Activated naive CD8-positive, alpha-beta T cell treated with anti-CD3 and anti-CD28 coated beads for 36 hours (primary cell): ENCODE measurements at places on chromosomes 2 and 18. TPM values are rescaled to one million over a fixed set of nuclear protein-coding genes. Genes with fewer than 3 reads are reported as not detected.

The C2orf15 gene
- 1.3 TPM for total RNA-seq

The LYG2 gene
- not detected for total RNA-seq

DNA sequence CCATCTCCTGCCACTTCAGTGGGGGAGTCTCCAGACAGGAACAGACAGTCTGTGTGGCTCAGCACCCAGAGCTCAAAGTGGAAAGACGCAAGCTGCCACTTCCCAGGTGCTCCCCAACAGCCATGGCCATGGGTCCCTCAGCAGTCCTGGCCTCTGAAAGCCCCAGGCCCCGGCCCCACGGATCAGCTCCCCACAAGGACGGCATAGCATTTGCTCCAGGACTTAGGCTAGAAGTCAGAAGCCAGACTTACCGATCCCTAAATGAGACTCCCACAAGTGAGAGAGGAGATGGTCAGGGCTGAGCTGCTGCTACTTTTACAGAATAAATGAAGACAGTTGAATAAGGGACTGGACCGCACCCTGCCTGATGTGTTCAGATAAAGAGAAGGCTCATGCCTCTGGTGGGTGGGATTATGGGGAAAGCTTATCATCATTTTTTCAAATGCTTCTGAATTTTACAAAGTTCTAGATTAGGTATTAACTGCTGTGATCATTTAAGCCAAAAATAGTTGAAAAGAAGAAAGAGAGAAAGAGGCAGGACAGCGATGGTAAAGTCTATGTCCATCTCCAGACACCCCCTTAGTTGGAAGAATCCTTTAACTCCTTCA, 50.5 kb downstream of the ADD2 start:
- DNase-seq, result no peak

DNA sequence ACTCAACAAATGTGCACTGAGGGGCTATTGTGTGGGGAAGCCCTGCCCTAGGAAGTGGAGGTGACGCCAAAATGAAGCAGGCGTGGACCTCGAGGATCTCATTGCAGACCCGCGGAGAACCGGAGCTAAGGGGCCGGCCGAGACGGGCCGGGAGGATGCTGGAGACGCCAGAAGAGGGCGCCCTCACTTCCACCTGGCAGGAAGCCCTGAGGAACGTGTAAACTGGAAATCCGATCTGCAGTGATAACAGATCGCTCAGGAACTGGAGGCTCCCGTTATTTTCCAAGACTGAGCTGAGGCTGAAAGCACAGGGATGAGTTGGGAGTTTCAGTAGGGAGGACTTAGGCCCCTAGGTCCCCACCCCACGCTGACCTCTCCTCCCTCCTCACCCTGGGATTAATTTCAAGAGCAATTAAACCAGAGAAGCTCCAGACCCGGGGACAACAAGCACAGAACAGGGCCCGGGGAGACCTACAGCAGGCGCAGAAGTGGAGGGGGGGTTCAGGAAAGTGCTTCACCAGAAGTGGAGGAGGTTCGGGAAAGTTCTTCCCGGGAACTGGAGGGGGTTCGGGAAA, 7.7 kb upstream of the COL6A3 start:
- peak; percentile 78 for DNase-seq

DNA sequence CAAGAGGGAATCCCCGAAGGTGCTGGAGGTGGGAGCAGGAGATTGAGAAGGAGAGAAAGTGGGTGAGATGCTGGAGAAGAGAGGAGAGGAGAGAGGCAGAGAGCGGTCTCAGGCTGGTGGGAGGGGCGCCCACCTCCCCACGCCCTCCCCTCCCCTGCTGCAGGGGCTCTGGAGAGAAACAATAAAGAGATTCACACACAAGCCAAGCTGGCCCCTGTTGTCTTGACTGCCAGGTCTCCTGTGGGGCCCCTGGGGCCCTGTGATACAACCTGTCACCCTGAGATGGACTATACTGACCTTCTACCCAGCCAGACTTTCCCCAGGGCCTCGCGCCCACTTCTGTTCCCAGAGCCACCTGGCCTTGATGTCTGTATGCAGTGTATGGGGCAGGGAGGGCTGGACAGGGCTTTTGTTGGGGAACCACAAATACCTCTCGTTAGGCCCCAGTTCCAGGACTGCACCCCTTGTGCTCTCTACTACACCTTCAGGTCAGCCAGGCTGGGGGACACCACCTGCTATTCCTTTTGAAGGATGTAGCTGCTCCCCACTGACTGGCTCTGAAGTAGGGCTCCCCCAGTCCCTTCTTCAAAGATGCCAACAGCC, 8.0 kb upstream of the SPEG start:
- no peak for DNase-seq

The CCDC150 gene
- 9.4 TPM for total RNA-seq

The THAP4 gene
- total RNA-seq, result 55.0 TPM
